ENCODE measurements at places on chromosomes 1 and 21.

GRCh38 chr1:205030896-205031295 lies 12.1 kb upstream of the CNTN2 start:
- no peak for DNase-seq

DNA sequence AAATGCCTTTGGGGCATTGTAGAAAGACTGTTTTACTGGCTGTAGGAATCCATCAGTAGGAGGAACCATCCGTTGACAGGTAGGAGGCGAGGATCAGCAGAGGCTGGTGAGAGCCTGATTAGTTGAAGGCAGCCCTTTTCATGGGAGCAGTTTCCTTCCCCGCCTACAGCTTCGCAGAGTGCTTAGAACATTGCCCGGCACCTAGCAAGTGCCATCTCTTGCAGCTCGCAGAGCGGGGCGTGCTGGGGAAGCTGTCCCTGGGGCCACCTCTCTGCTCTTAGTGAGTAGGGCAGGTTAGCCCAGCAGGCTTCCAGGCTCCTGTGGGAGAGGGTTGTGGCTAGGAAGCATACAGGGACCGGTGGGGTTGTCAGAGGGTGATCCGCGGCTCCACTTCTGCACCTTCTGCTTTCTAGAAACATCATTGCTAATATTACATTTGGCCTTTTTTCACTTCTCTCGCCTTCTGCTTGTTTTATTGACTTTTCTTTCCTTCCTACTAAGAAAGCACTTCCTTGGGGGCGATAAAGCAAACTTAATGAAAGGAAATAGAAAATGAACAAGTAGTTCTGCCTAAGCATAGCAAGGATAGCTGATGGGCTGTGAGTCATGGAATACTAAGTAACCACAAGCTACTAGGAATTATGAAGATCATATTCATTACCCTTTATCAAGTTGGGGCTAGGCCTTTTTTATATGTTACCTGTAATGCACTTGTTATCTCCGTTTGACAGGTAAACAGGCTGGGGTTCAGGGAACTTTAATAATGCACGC lies 176.7 kb downstream of the GALNT2 start:
- no peak for DNase-seq

- no peak for DNase-seq
Observed at GRCh38 chr1:85347908-85348307, 71.5 kb upstream of the BCL10 start.

GRCh38 chr1:33524586-33524985 lies 52.1 kb downstream of the ZSCAN20 start:
- DNase-seq = no peak

DNA sequence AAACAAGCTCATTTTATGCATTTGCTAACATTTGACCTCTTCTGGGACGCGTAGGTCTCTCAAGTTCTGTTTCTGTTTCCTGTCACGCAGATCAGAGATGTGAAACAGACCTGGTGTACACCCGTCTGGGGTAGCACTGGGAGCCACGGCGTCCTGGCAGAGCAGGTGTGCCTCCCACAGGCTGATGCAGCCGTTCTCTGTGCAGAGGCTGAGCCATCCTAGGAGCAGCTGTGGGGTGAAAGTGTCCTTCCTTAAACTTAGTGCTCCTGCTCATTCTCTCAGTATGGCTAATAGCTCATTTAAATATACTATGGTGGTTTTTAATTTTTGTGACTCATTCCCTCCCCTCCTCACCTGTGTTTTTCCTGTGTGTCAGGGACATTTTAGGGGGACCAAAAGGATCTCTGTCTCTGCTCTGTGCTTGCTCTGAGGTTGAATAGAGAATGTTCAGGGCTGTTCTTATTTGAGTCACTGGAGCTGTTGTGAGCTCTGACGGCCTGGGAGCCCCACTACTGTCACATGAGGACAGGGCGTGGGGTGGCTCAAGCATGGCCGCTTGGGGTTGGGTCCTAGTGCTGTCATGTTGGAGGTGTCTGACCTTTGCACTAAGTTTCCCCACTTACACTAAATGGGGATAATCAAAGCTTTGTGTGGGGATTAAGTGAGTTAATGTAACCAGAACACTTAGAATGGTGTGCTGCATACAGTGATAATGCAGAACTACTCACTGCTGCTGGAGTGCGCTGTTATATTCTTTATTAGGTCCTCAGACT lies 43.0 kb downstream of the GALNT2 start:
- no peak for DNase-seq
